ENCODE measurements at places on chromosomes 5 and 9.

DNA sequence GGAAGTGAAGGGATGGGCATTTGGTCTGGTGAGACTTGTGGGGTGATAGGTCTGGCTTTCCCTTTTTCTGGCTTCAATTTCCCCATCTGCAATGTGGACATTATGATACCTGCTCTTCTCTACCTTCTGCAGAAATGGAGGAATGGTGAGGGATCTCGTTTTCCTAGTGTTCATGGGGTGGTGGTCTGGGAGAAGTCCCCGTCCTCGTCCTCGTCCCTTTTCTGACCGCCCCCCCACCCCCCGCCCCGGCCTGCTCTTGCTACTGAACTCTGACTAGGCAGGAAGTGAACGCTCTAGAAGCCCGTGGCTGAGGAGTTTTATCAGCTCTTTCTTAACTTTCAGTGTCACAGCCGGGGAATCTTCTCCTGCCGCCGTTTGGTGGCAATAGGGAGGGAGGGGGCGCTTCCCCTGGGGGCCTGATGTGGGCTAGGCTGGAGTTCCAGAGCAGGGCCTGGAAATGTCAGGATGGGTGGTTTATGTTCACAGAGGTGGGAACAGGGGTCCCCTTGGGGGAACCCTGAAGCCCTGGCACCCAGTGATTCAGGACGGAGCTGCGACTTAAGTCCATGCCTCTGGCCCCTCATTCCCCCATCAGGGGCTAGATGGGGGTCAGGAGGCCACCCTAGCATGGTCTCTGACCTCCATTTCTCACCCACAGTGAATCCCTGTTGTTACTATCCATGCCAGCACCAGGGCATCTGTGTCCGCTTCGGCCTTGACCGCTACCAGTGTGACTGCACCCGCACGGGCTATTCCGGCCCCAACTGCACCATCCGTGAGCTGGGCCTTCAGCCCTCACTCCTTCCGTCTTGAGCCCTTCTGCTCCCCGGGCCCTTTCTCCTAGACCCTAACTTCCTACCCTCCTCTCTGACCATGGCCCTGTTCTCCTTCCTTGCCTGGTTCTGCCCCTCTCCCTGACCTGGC lies 6.7 kb downstream of the PTGS1 start:
- no peak for DNase-seq

- no peak for DNase-seq
These were observed 62.0 kb downstream of the TMC1 start for GRCh38 chr9:72583370-72583769.

- no peak for DNase-seq
These were observed 1360.1 kb upstream of the CDH6 start for GRCh38 chr5:29833394-29833793.

GRCh38 chr9:69768716-69769115 lies 8.9 kb upstream of the PTAR1 start:
- no peak for DNase-seq

DNA sequence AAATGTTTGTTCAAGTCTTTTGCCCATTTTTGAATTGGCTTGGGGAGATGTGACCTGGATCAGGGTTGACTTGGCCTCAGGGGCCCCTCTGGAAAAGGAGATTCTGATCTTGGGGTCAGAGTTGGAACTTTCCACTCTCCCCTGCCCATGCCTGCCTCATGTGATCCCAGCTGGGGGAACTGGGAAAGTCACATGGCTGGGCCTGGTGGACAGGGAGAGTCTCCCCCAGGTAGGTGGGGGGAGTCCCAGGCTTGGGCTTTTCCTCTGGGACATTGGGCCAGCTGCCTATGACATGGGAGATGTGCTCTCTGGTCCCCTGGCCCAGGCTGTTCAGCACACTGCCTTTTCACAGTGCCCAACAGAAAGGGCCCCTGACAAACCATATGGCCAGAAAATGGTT lies 60.7 kb downstream of the NDST1 start:
- no peak for DNase-seq

DNA sequence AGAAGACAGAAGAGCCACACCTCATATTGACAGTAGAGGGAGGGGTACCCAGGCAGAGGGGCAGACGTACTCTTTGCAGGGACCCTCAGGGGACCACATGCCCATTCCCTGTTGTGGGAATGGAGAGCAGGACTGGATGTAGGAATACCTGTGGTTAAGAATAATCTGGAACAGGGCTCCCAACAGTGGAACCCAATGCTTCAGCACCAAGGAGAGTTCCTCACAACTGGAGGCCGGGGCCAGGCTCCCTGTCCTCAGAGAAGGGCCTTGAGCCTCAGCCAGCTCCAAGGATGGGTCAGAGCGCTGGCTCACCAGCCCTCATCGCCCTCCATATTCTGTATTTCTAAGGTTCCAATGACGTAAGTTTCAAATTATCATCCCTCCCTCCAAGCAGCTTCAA lies 7.4 kb upstream of the SHC3 start:
- no peak for DNase-seq

- no peak for DNase-seq
These were observed 41.5 kb upstream of the SEMA4D start for GRCh38 chr9:89539374-89539773.

GRCh38 chr5:55699041-55699688 lies 13.0 kb downstream of the SLC38A9 start:
- DNase-seq = no peak

DNA sequence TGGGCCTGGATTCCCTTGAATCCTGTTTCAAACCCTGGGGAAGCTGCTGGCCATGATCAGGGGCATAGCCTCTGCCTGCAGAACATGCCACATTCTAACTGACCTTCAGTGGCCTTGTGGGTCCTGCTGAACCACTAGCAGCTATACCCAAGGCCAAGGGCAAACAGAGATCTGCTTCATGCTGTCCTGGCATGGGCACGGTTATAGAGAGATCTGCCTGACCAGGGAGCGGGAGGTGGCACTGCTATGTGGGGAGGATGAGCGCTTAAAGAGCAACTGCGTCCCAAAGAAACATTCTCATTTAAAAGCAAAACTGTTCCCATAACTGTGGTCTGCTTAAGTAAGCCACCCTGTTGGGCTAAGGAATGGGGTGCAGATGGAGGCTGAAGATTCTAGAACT lies 36.5 kb upstream of the SYNPO start:
- DNase-seq = no peak

GRCh38 chr5:74966141-74967026 lies 86.0 kb downstream of the GCNT4 start:
- no peak for DNase-seq

DNA sequence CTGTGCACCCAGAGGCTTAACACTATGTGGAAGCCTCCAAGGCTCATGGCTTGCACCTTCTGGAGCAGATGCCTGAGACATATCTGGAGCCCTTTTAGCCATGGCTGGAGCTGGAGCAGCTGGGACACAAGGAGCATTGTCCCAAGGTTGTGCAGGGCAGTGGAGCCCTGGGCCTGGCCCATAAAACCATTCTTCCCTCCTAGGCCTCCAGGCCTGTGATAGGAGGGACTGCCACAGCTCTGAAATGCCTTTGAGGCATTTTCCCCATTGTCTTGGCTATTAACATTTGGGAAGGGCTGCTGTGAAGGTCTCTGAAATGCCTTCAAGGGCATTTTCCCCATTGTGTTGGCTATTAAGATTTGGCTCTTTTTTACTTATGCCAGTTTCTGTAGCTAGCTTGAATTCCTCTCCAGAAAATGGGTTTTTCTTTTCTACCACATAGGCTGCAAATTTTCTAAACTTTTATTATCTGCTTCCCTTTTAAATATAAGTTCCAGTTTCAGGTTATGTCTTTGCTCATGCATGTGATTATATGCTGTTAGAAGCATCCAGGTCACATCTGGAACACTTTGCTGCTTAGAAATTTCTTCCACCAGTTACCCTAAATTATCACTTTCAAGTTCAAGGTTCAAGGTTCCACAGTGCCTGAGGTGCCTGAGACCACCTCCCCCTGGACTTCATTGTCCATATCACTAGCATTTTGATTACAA lies 221.2 kb downstream of the ADAMTSL1 start:
- DNase-seq = no peak

DNA sequence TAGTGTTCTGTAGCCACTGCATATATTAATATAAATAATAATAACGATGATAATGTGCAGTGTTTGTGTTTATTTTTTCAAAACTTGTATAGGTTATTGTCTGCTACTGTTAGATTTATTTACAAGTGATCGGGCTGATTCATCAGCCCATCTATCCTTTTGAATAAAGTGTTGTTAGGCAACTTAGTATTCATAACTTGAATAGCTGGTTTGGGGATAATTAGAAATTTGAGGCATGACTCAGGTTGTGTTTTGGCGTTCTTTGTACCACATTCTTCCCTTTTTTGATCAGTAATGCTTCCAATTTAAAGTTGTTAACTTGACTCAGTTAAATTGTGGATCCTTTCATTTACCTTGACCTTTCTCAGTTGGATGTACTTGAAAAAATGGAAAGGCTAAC lies 69.7 kb downstream of the FOCAD start:
- no peak for DNase-seq

GRCh38 chr5:146073239-146073900 lies 32.0 kb downstream of the PLAC8L1 start:
- no peak for DNase-seq

- DNase-seq = no peak
These were observed 552.9 kb downstream of the PDE4D start for GRCh38 chr5:59340637-59341036.

DNA sequence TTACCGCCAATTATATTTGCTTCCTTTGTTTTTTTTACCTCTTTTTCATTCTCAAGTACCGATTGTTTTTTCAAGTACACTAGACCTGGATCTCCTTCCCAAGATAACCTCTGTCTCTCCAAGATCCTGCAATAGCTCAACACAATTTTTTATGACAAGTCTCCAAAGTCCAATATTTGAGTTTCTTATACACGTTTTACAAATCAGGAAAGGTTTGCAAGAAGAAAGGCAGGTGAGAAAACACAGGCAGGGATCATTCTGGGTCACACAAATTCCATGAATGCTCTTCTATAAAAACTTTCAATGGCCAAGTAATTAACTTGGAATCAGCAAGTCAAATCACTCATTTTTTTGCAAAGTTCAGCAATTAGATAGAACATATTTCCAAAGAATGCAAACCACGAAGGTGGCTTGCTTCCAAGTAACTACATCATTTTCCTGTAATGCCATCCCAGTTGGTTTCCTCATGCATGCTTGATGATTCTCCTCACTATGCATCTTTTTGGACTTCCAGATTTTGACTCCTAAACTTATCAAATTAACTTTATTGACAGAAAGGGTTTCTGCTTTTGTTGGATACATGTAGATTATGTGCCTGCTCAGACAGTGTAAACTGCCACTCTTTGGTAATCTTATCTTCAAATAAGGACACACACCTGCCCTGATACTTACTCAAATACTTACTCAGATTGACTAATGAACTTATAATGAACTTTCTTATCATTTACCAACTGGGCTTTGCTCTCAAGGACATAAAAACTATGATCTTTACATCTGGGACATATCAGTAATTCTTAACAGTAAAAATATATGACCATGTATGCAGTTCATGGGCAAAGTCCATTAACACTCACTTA lies 24.7 kb upstream of the IFNE start:
- no peak for DNase-seq

DNA sequence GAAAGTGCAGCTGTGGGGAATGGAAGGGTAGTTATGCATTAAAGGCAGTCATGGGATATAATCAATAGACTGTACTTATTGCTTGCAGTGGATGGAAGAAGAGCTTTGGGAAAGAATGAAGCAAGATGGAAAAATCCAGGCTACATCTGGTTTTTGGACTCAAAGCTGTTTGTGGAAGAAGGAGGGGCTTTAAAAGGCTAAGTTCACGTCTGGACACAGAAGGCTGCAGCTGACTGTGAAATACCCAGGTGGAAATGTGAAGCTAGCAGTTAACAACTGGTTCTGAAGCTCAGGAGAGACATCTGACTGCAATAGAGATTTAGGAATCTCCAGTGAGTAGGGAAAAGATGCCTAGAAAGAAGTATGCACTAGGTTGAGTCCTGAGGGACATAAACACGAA lies 43.2 kb upstream of the TIMD4 start:
- no peak for DNase-seq

DNA sequence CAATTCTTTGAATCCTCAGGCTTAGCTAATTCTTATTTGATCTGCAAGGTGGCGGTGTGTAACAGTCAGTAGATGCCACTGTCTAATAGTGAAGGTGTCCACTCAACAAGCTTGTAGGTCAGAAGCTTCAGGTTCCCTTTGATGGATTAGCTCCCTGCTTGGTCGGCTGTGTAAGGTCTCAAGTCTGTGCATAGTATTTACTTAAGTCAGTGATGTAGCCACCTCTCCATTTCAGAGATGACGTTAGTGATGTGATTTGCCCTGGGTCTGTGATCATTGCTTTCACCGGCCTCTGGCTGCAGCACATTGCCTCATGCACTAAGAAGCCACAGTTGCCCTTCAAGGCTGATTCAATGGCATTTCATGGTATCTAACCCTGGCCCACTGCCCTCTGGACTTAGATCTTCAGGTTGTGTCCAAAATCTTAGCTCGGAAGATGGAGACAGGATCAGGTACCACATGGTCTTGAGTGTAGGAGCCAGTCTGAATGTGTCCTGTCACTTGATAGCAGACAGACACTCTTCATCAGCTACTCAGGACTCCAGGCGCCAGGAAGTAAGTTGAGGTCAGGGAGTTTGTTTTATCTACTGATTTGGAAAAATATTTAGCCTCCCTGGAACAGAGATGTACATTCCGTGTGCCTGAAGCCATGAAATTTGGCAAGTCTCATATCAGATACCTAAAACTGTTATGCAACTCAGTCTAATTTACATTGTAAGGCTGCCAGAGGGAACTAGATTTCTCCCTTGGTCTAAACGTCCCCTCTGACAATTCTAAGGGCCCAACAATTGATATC lies 42.9 kb downstream of the SUB1 start:
- no peak for DNase-seq

DNA sequence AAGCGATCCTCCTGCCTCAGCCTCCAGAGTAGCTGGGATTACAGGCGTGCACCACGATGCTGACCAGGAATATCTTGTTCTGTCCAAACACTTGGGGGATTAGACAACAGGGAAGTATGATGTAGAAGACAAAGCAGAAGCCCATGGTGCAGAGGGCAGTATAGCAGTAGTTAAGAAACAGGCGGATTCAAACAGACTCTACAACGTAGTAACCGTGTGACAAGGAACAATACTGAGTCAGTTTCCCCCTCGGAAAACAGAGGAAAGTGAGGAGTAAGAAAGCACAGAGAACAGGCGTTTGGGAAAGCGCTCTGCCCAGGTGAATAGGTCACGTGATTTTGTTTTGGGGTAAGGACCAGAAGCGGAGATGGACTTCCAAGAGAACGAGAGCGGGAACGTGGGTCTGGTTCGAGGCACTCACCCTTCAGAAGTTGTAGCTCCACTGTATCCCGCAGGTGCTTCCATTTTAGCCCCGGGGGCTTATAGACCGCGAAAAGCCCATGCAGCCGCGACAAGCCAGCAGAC lies 306 bp downstream of the TRUB2 start:
- no peak for DNase-seq

GRCh38 chr9:121556082-121556481 lies 56.4 kb upstream of the GGTA1 start:
- DNase-seq = no peak

- DNase-seq = no peak
These were observed 24.7 kb upstream of the NUDT12 start for GRCh38 chr5:103587185-103587748.

DNA sequence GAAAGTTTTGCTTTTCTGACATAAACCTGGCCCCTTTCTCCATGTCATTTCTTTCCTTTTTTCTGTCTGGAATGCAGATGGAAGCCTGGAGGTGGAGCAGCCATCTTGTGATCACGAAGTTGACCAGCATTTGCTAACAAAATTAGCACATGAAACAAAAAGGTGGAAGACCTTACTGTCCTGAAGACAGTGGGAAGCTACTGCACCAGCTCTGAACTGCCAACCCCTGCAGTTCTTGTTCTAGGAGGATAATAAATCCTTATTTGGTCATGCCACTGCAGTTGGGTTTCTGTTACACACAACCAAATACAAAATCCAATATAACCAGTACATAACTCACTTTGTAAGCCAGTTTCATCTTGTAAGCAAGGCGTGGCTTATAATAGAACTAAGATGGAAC lies 249.4 kb upstream of the TBCA start:
- no peak for DNase-seq

Data from HCT116 (cell line).